Stimulated activated CD8-positive, alpha-beta memory T cell treated with anti-CD3 and anti-CD28 coated beads, Interleukin-7, amount 100 ng/mL, for 1 hour (primary cell): ENCODE measurements at places on chromosomes 4 and X.

- no peak for DNase-seq
Measured at GRCh38 chr4:150940123-150940522, 75.0 kb downstream of the LRBA start.

DNA sequence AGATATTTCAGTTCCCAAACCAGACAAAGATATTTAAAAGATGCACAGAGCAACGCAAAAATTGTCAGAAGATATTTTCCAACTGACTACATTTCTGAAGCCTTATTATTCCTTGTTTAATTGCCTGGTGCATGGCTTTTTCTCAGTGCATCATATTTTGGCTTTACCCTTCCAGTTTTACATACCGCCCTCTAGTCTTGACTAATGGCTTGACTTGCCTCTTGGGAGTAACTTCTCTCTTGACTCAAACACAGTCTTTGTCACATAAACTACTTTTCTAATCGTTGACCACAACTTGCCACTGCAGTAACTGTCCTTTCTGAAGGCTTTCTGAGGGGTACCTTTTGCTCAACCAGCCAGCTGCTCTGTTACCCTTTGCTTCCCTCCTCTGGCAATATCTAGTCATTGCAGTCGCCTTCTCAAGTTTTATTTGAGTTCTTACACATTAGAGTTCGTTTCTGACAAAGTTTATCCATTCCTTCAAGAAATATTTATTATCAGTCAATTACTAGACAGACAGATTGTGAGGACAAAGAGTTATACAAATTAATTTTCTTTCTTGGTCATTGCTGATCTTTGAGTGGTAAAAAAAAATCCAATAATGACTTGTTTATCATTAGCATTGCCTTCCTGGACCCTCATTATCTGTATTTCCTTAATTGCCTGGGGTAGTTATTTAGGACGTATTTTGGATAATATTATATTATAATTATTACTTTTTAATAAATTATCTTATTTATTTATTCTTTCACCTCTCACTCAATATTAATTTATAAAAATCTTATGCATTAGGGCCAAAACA lies 506.9 kb upstream of the PCDH10 start:
- no peak for DNase-seq

GRCh38 chrX:54564936-54565335 lies 34.9 kb downstream of the GNL3L start:
- no peak for DNase-seq

DNA sequence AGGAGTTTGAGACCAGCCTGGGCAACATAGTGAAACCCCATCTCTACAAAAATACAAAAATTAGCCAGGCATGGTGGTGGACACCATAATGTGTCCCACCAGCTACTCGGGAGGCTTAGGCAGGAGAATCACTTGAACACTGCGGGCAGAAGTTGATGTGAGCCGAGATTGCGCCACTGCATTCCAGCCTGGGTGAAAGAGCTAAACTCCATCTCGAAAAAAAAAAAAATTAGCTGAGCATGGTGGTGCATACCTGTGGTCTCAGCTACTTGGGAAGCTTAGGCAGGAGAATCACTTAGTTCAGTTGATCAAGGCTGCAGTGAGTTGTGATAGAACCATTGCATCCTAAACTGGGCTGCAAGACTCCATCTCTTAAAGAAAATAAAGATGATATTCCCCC lies 91.2 kb downstream of the PLS3 start:
- DNase-seq, result no peak

GRCh38 chrX:107715331-107716117 lies 60.1 kb downstream of the TSC22D3 start:
- DNase-seq, result no peak

DNA sequence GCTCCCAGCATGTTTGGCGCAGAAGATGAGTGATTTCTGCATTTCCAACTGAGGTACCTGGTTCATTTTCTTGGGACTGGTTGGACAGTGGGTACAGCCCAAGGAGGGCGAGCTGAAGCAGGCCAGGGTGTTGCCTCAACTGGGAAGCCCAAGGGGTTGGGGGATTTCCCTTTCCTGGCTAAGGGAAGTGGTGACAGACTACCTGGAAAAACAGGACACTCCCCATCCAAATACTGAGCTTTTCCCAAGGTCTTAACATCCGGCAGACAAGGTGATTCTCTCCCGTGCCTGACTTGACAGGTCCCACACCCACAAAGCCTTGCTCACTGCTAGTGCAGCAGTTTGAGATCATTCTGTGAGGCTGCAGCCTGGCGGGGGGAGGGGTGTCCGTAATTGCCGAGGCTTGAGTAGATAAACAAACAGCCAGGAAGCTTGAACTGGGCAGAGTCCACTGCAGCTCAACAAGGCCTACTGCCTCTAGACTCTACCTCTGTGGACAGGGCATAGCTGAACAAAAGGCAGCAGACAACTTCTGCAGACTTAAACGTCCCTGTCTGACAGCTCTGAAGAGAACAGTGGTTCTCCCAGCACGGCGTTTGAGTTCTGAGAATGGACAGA lies 307.7 kb upstream of the ARSJ start:
- DNase-seq, result no peak

DNA sequence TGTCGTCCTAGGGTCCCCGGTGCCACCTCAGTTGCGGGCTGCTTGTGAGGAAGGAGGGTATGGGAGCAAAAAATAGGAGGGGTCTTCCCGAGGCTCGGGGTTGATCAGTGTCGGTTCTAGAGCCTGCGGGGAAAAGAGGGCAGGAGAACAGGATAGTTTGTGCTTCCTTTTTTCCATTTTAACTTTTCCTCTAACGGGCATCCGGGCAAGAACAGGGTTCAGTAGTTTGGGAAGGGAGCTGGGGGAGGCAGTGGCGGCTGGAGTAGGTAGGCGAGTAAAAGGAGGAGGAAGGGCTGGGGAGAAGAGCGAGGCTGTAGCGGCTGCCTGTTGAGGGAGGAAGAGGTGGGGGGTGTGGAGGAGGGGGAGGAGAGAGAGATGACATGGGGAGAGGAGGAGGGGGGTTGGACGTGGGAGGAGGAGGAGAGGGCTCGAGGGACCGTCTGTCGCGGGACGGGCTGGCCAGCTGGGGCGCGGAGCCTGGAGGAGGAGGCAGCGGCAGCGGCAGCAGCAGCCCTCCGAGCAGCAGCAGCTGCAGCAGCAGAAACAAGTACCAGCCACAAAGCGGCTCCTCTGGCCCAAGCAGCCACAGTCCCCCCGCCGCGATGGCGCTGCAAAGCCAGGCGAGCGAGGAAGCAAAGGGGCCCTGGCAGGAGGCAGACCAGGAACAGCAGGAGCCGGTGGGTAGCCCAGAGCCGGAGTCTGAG lies at the start of gene SLC16A2:
Gene SLC16A2 (plus strand): TSS at position 458 of the 704 bp plus-strand sequence. CDS start 145 bp downstream, at position 603.
- DNase-seq, result no peak

GRCh38 chr4:71614621-71615020 lies 169.3 kb downstream of the GC start:
- DNase-seq, result no peak

DNA sequence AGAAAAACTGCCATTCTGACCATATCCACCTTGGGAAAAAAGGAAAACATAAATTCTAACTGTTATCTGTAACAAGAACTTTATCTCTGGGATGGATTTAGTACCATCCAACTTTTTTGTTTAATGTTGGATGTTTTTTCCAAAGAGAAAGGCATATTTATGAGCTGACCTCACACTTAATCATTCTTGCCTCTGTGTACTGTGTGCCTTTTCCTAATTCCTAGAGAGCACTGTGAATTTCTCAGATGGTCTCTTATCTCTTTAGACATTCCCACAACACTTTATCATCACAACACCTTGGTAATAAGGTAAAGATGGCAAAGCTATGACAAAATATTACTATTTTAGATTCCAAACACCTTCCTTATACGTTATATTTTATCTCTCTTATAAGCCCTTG lies 126.2 kb downstream of the COL4A6 start:
- DNase-seq, result no peak

DNA sequence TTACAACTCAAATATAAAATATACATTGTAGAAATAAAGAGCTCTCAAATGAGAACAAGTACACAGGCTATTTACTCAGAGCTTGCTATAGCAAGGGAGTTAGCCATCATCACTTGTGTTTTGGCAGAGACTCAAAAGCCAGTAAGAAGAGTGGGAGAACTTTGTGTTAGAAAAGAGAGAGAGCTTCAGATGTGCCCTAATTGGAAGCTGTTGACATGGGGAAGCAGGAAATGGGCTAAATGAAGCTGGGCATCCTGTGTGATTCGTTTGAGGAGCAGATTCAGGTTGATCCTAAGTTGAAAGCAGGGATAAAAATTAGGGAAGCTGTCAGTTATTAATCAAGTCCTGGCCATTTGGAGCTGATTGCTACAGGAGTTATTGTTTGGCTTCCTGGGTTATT lies 207.4 kb upstream of the MAOA start:
- no peak for DNase-seq

DNA sequence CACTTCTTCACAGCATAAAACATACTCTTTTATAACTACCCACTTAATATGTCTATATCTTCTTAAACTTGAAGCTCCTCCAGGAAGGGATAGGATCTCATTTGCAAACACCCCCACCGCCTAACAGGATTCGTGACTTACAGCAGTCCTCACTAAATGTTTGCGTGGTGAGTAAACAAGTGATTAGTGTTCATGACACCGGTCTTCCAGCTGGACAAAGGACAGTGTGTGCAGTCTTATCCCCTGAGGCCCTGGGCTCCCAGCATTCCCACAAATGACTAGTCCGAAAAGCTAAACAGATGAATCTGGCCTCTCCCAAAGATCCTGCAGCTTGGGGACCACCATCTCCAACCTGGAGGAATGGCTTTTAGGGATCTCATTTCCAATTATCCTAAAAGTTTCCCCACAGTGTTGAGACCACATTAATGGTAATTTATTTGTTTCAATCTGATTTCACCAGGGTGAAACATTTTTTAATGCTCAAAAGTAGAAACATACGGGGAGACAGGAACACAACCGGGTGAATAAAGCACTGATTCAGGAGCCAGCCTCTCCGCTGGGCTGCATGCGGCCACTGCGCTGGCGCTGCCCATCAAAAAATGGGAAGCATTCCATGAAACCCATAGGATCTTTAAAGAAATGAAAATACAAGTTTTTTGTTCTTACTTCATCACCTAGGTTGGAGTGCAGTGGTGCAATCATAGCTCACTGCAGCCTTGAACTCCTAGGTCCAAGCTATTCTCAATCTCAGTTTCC lies 69.2 kb downstream of the HADH start:
- no peak for DNase-seq

- DNase-seq, result no peak
Measured at GRCh38 chrX:155767051-155767875, 113.9 kb upstream of the VAMP7 start.

DNA sequence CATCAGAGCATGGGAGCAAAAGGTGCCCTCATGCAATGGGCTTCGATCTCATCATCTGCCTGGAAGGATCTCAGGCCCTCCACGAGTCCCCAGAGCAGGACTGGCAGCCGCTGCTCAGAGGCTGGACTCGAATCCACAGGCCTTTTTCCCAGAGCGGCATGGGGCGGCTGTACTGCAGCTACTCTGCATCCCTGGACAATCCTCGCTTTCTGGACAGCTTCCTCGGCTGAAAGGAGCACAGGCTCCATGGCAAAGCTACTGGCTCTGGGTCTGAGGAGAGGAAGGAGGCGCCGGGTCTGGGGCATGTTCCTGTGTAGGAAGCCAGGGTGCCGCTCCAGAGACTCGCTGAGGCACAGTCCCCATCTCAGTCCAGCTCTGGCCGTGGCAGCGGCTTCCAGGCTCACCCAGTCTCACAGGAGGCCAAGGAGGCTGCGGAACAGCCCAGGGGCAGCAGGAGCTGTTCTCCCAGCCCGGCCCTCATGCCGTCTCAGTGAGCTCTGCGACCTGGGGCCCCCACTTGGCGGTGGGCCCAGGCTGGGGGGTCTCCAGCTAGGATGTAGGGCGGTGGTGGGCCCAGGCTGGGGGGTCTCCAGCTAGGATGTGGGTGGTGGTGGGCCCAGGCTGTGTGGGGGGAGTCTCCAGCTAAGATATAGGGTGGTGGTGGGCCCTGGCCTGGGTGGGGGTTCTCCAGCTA lies 2.7 kb upstream of the SPON2 start:
- no peak for DNase-seq

DNA sequence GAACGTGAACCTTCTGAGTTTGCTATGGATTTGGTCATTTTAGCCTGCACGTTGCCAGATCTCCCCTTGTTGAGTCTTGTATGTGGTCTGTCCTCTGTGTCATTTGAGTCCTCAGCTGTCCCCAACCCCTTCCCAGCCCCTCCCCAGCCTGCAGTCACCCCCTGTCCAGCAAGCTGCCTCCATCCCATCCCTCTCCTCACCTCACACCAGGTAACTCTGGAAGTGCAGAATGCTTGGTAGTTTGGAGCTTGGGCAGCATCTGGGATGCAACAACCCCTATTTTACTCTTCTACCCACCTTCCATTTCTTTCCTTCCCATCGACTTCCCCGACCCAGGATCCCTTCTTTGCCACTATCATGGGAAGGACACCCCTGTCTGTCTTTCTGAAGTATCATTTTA lies 18.4 kb downstream of the GABRQ start:
- DNase-seq, result no peak

DNA sequence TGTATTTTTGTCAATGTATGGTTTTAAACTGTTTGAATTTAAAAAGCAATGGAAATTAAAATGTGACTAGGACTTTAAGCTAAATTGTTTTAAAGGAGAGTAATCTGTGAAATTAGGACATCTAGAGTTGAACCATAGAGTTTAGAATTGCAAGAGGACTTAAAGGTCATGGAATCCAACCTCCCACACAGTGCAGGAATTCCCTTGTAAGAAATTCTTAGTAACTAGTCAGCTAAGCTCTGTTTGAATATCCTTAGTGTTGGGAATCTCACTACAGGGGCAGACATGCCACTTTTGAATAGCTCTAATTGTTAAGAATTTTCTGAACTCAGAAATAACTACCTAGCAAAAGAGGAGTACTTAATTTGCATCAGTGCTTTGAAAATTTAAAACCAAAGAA lies 292.9 kb downstream of the IL1RAPL1 start:
- DNase-seq, result no peak

DNA sequence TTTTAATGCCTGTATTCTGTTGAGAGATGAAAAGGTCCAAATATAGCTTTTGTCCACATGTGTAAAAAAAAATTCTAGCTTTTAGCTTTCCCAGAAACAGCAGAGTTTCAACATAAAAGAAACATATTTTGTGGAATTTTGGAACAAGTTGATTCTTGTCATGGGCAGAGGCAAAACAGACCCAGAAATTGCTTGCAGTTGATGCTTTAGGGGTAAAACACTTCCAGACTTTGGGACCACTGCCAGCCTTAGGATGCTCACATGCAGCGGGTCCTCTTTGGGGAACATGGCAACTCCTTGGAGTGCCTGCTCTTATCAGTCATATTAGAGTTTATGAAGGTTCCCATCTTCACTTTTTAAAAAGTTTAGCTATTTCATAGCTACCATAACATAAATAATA lies 30.4 kb downstream of the DCLK2 start:
- no peak for DNase-seq

- DNase-seq, result no peak
Measured at GRCh38 chrX:87338510-87338909, 179.1 kb upstream of the KLHL4 start.
